ENCODE measurements at places on chromosomes 3 and 15.

- no peak for DNase-seq
These were observed 95.6 kb upstream of the THRB start for GRCh38 chr3:24589931-24590880.

- no peak for DNase-seq
These were observed 4.1 kb upstream of the STAB1 start for GRCh38 chr3:52490939-52491526.

- no peak for DNase-seq
These were observed 249.1 kb downstream of the OTOL1 start for GRCh38 chr3:161745741-161746140.

GRCh38 chr15:46278486-46279090 lies 643.8 kb downstream of the SQOR start:
- DNase-seq: no peak

DNA sequence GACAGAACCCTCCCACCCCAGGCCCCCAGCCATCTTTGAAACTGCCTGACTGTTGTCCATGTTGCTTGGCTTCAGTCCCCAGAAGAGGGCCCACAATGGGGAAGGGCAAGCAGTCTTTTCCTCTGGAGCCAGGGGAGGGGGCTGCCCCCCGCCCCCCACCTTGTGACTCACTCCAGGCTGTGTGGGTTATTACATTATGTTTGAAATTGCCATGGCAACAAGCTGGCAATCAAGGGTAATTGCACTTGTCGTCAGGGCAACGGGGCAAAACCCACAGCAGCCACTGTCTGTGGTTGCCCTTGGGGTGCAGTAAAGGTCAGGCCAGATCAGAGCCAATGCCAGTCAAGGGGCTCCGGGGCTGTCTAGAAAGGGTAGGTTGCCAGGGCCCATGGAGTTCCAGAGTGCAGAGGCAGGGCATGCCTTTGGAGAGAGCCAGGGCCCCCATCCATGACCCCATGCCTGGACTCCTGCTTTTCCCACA lies 3.1 kb upstream of the CAMKV start:
- DNase-seq: no peak

- no peak for DNase-seq
These were observed 599.4 kb downstream of the UNC13C start for GRCh38 chr15:54577476-54578250.

DNA sequence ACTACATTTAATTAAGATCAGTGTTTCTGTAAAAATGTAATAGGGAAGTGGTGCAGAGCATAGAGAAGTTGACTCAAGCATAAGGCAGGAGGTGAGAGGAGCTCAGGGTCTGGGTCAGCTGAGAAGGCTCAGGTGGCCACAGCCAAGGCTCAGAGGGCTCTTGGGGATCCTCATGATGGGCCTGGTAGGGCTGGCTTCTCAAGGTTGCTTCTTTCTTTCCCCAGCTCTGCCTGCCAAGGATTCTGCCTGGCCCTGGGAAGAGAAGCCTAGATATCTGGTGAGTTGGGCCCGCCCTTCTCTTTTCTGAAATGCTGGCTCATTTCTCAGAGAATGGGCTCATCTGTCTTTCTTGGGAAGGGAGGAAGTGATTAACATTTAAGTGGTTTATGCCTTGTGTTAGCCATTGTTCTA lies 6.5 kb downstream of the ZNF589 start:
- DNase-seq: no peak

DNA sequence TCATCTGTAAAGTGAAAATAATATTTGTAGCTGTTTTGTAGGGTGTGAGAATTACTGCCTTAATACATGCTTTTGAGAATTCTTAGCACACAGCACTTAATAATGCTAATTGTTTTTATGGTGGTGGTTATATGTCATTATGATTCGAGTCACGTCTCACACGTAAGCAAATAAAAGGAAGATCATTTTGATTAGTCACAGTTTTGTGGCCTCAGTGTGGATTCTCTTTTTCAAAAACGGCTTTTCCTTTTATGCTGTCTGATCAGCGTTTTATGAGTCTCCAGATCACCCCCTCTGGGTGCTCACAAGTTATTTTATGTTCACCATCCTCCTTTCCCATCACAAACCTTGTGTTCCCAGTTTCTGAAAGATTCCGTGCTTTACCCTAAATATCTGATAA lies 255.6 kb upstream of the CNTN4 start:
- no peak for DNase-seq

DNA sequence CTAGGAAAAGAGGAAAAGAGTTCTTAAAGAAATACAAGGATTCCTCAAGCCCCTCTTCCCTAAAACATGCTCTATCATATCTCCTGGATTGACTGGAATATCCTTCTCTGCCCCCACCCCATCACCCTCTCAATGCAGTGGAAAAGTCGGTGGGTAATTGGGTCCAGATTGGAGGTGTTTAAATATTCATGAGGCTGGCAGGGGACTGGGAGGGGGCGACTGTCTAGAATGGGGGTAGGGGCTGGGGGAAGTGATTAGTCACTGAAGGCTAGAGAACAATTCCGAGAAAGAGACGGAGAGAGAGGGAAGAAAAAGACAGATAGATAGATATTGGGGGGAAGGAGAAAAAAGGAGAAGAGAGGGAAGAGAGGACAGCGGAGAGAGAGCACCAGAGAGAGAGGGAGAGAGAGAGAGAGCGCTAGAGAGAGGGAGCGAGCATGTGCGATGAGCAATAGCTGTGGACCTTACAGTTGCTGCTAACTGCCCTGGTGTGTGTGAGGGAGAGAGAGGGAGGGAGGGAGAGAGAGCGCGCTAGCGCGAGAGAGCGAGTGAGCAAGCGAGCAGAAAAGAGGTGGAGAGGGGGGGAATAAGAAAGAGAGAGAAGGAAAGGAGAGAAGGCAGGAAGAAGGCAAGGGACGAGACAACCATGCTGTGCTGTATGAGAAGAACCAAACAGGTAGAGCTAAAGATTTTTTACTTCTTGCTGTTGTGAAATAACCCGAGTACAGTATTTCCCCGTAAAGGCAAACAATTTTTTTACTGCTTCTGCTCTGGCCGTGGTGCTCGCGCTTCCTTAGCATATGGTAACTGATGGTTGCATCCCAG lies at the start of gene GAP43:
TSS of gene GAP43 (plus strand) at position 467 of the 825 bp plus-strand sequence. CDS start at position 647, 180 bp downstream.
- no peak for DNase-seq

- no peak for DNase-seq
These were observed 90.7 kb downstream of the FILIP1L start for GRCh38 chr3:100023595-100023994.

DNA sequence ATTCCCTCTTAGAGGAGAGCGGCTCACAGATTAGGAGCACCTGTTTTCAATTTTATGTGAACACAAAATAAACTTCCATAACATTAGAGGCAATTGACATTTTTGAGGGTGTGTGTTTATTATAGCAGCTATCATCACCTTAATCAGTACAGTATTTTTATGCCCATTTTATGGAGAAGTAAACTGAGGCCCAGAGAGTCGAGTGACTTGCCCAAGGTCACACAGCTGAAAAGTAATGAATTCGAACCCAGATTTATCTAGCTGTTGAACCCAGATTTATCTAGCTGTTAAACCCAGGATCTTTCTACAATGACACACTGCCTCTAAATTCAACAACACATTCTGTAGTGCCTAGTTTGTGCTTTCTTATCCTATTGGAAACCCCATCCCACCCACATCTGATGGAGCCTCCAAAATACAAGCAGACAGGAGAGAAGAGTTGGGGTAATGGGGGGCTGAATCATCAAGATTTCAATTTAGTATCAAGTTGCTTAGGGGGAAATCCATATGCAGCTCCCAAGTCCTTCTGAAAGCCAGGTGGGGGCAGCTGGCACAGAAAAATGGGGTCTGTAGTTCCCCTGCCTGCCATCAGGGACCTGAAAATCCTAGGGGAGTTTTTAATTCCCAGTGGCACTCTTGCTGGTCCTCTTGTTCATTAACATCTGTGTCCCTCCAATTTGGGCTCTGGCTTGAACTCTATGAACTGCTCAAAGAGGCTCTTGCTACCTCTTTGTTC lies 50.4 kb upstream of the TRA2B start:
- DNase-seq: no peak

DNA sequence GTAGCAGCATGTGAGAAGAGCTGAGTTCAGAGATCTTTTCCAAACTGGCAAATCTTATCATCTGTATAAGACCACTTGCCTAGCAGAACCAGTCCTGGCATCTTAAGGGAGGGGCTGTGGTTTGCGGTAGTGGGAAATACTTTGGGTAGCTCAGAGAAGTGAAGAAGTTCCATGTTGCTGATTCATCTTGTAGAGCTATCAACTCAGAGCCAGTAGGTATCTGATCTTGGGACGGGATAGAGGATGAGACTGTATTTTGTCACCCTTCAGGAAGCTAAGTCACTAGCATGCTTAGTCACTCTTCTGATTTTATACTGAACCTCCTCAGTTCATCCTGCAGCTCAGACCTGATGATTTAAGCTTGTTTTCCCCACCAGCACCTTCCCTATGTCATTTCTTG lies 211.4 kb downstream of the NR1D2 start:
- DNase-seq: no peak

DNA sequence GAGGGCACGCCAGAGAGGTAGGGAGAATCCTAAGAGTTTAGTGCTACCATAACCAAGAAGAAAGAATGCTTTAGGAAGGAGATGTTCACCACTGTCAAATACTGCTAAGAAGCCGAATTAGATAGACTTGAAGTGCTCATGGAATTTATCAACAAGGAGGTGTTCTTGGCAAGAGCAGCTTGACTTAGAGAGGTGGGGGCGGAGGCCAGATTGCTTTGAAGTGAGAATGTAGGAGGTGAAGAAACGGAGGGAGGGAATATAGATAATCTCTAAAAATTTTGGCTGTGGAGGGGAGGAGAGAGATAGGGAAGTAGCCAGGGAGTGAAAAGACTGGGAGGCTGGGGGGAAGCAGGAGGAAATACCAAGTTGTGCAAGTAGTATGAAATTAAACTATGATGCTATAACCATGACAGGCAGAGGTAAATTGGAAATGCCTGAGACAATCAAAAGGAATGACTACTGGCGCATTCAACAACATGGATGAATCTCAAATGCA lies 35.5 kb downstream of the GADL1 start:
- no peak for DNase-seq

- no peak for DNase-seq
These were observed 12.0 kb downstream of the ARIH1 start for GRCh38 chr15:72486144-72486543.

GRCh38 chr3:115245438-115245837 lies 98.3 kb upstream of the ZBTB20 start:
- no peak for DNase-seq

DNA sequence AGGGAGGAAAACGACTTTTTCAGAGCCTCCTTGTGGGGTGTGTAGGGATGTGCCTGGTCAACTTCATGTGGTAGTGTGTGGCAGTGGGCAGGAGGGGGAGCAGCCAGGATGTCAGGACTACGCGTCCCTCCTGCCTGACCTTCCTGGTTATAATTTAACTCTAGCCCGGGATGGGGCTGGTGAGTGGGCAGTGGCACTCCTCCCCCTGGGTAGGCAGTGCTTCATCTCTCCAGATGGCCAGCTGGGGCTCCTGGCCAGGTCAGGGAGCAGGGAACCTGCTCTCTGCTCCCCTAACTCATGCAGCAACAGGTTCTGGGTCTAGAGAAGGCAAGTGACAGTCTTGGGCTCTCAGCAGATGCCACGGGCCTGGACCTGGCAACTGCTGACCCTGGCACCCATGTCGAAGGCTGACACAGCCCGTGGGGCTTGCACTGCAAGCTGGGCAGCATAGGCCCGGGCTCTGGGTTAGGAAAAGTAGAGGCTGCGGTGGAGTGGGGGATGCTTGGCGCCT lies 2.6 kb downstream of the ITIH4 start:
- no peak for DNase-seq

DNA sequence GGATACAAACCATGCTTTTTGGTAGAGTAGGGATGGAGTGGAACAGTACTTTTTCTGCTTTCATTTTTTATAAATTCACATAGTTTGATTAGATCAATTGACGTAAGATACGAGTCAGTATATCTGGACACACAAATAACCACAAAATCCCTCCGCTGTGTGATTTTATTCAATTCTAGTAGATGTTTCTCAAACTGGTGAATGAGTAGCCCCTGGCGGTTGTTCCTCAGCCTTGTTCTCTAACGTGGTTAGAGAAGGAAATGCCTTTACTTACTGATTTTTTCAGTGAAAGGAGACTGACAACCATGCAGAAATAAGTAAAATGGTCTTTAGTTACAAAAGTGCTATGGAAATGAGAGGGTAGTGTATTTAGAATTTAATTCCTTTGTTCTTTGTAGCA lies 161.0 kb downstream of the TCF12 start:
- no peak for DNase-seq

DNA sequence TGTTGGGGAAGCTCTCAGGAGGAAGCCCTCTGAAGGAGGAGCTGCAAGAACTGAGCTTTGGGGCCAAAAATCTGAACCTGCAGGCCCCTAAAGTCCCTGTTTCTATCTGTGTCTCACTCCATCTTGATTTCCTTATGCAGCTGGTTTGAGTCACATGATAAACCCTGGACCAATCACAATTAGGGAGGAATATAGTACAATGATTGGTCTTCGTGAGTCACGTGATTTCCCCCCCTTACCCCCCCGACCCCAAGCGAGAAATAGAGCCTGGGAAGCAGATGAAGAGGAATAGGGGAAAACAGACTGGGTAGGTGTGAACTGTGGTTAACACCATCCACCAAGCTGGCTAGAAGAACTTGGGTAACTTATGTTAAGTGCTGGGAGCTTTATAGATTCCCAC lies 12.9 kb downstream of the CRABP1 start:
- DNase-seq: no peak

DNA sequence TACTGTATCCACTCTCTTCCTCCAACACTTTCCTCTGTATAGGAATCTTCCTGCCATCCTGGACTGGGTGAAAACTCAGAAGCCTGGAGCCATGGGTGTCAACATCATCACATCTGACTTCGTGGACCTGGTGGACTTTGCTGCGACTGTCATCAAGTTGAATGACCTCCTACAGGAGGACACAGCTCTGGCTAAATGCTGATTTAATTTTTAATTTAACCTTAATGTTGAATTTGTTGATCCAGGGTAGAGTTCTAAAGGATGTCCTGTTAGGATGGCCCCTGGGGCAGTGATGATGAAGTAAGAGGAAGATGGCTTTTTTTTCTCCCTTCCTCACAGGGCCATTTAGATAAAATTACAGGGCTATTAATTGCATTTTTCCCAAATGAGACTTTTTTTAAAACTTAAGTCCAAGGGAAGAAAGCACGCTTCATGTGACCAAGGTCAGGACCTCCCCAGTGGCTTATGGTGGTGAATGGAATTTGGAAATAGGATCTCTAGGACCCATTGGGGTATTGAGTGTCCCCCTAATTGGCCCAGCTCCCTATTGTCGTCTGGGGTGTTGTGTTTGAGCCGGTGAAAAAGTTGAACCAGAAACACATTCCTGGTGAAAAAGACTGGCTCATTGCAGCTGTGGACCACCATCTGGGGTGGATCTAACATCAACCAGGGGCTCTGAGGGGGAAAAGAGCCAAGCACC lies 125.7 kb upstream of the ZBED2 start:
- DNase-seq: no peak

GRCh38 chr3:140447136-140447535 lies 230.7 kb upstream of the TRIM42 start:
- no peak for DNase-seq

GRCh38 chr3:134485075-134485717 lies 589 bp downstream of the ANAPC13 start:
- DNase-seq: no peak

GRCh38 chr3:33940149-33940548 lies 141.7 kb downstream of the PDCD6IP start:
- DNase-seq: no peak
